Stimulated activated CD4-positive, alpha-beta T cell treated with anti-CD3 and anti-CD28 coated beads, TNF-alpha, amount 100 ng/mL, for 48 hours (primary cell): ENCODE measurements at places on chromosomes 3 and 15.

DNA sequence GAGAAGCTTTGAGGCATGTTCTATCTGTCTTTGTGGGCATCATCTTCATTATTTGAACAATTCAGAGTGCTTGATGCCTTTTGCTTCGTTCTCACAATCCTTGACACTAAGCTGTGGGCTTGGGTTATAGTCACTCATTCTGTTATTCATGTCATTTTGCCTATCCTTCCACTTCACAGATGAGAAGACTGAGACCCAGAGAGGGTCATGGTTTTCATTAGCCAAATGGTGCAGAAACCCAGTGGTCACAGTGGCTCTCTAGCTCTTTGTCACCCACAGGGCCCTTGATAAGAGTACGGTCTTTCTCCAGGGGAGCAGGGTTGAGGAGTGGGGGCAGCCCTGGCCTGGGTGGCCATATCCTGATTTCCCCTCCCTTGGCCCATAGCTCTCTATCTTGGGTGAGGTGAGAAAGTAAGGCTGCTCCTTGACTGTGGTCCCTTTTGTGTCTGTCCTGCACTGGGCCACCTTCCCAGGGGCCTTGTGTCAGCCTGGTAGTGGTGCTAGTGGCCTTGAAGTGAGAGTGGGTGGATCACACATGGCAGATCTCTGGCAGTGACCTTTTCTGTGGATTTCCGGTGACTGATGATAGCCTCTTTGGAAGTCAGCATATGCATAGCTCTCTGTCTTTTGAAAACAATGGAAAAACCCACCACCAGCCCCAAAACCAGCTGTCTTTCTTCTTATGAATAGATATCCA lies 130.1 kb downstream of the IGF1R start:
- DNase-seq, result no peak

DNA sequence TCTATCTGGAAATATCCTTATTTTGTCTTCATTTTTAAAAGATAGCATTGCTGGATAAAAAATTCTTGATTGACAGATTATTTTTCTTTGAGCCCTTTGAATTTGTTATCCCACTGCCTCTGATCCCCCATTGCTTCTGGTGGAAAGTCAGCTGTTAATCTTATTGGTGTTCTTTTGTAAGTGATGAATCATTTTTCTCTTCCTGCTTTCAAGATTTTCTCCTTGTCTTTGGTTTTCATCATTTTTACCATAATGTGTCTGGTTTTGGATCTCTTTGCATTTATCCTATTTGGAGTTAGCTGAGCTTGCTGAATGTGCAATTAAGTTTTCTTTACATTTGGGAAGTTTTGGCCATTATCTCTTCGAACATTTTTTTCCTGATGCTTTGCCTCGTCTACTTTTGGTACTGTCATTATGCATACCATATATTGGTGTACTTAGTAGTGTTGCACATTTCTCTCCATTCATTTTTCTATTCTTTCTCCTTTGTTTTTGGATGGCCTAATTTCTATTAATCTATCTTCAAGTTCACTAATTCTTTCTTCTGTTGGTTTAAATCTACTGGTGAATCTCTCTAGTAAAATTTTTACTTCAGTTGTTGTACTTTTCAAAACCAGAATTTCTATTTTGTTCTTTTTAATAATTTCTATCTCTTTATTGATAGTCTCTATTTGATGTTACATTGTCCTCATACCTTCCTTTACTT lies 440.0 kb upstream of the PROK2 start:
- DNase-seq, result no peak

DNA sequence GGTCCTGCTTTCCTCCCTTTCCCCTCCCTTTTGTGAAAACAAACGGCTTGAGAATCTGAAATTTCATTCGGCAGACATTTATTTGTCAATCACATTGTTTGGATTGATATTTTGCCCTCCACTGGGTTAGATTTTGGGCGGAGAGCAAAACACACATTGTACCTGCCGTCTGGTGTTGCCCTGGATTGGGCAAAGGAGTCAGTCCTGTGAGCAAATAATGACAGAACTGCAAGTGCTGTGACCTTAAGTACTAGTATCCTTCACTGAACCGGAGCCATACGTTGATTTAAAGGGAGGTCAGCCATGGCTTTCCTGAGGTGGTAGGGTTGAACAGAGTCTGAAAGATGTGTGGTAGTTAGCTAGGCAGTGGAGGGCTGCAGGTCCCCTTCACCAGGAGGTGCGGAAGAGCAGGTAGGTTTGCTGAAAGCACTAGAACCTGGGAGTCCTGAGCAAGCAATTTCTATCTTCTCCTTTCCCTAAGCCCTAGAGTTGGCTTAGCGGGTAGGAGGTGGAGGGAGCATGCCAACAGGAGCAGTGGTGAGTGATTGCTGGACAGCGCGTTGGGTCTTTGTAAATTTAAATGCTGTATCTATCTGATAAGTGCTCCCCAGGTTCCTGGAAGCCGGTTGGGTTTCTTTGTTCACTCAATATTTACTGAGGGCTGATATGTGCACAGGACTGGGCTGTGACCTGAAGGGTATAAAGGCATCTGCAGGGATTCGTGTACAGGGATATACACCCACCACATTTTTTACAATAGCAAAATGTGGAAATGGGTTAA lies 2.0 kb downstream of the PDIA5 start:
- no peak for DNase-seq

DNA sequence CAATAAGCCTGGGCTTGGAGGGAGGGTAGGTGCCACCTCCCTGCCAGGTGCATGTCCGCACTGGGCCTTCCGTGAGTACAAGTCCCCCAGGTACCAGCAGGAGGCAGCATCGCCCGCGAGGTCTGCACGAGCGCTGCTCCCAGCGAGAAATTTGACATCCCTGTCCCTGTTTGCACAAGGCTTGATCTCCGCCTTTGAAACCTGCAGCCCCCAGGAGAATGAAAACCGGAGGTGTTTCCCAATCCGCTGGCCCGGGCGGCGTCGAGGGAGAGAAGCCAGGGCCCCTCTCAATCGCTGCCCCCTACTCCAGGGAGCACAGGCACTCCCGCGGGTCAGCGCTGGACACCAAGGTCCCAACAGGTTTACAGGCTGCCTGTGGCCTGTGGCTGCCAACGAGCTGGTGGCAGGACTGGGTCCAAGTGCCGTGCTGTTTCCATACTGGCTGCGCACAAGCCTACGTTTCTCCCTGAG lies 961 bp downstream of the HAPLN3 start:
- DNase-seq, result peak; percentile 75

DNA sequence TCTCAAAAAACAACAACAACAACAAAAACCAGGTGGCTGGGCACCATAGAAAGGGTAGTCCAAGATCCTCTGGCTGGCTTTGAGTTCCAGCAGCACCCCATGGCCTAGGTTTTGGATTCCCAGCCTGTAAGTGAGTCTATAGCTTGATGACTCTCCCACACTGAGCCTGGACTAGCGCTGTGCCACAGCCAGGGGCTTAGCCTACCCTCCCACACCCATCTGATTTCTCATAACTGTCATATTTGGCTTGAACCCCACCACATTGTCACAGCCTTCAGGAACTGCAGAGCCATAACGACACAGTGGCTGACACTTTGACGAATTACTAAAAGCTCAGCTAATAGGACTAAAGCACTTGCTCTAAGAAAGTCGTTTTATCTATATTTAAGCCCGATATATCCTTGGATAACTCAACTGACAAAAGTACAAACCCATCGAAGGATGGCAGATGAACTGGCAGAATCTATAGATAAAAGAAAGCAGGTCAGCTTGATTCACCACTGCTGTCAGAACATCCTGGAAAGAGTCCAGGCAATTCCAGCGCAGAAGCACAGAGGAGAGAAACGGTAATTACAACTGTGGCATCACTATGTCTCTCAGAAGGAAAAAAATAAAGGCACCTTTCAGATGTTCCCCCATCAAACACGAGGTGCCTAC lies 62.1 kb downstream of the HOMER2 start:
- DNase-seq, result no peak

GRCh38 chr3:128875556-128876120 lies 3.8 kb upstream of the ACAD9 start:
- DNase-seq, result peak; percentile 45

DNA sequence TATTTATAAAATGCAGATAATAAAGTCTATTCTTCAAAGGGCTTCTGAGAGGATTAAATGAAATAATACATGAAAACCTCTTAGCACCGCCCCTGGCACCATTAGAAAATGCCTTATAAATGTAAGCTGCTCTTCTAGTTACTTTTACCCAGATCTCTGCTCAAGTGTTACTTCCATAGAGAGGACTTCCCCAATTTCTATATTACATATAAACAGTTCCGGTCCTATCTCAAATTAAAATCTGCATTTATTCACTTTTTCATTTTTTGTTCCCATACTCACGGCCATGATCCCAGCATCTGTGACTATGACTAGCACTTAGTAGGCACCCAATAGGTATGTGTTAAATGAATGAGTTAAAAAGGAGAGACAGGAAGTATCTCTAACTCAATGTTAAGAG lies 890.9 kb upstream of the CFAP20DC start:
- DNase-seq, result no peak

DNA sequence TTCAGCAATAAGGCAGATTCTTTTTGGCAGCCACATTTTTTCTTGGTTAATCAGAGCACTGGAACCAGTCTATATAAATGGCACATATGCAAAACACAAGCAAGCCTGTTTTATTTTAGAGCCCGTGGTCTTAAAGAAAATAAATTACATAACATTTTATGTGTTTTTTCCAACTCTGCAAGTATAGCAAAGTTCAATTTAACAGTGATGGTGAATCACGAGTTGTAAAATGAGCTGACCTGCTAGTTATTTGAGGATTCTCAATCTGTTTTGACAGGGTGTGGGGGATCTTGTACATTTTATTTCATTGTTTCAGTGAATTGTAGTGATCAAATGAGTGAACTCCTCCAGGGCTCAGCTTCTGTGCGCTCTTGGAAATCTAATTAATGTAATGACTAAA lies 2.7 kb downstream of the ARHGEF26 start:
- no peak for DNase-seq

DNA sequence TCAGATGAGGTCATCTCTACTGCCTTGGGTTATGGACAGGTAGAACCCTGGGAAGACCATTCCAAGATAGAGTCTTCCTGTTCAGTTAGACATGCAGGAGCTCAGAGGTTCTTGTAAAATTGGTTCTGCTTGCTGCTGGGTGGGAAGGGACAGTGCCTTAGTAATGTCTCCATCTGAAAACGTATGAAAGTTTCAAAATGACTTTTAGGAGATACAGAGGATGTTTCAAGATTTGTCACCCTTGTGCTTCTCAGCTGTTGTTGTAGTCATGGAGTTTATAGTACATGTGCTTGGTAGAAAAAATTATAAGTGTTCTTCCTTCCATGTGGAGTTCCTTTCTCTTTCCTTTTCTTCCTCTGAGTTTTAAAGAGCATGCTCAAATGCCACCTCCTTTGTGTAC lies 885.2 kb upstream of the CFAP20DC start:
- DNase-seq, result no peak

DNA sequence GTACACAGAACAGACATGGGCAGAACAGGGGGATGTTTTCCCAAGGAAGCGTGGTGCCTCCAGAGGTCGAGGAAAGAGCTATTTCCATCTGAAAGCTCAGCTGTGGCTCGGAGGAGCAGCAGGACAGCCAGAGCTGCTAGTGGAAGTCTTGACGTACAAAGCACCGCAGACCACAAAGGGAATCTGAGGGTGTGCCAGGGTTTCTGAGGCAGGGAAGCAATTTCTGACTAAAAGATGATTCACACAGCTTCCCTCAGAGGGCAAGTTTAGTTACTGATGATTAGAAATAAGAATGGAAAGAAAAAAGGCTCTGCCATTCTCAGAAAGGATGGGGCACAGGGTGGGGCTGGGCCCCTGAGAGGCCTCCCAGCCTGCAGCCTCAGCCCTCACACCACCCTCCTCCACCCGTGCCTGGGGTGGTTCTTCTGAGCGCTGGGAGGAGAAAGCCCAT lies 45.8 kb upstream of the SEC13 start:
- DNase-seq, result peak; percentile 36
